WTC11 (cell line): ENCODE measurements at places on chromosomes 7 and 10. TPM values are rescaled to one million over a fixed set of nuclear protein-coding genes. Genes with fewer than 3 reads are reported as not detected.

CXCL12 gene
- total RNA-seq = 52.4 to 64.3 TPM (median 59.6 TPM) in 3 replicates

ADAMTS14 gene
- total RNA-seq = 2.1 to 2.4 TPM (median 2.1 TPM) in 3 replicates

SDK1 gene
- total RNA-seq = 9.3 to 10.5 TPM (median 10.0 TPM) in 3 replicates

SKIDA1 gene
- total RNA-seq = 9.4 to 12.9 TPM (median 11.8 TPM) in 3 replicates

HABP2 gene
- 0.09 to 0.18 TPM (median 0.09 TPM) in 3 replicates for total RNA-seq

NPTX2 gene
- 10.9 to 17.0 TPM (median 15.9 TPM) in 3 replicates for total RNA-seq

IL2RA gene
- total RNA-seq = 0.31 to 0.41 TPM (median 0.32 TPM) in 3 replicates

PRPS1L1 gene
- not detected in 3 replicates for total RNA-seq

FAM25G gene
- total RNA-seq = not detected in 3 replicates

- peaks cover 10% of the 10 kb centered on the region for H3K4me1 ChIP-seq
- H3K27me3 ChIP-seq = peaks cover 74% of the 10 kb centered on the region
- H3K27ac ChIP-seq = no peak overlapping the region
Observed at GRCh38 chr7:128135515-128136214, 104.4 kb upstream of the LRRC4 start.

DNA sequence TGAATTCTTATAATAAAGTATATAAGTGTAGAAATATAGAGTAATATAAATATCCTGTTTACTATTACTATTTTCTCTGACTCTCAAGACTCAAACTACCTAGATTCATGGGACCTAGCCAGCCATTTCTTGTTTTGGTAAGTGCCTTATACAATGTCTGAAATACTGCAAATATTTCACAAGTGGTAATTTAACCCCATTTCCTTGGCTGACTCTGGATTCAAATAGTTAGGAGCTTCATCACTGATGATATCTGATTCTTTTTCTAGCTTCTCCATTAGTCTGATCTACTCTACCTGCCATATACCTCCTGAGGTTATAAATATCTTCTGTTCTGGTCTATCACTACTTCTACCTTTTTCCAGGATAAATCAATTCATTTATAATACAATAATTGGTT lies 6.4 kb upstream of the RALA start:
- no peak for DNase-seq
- no peaks in the 10 kb centered on the region for H3K36me3 ChIP-seq
- H3K4me3 ChIP-seq = no peak overlapping the region
- peaks cover 3% of the 10 kb centered on the region for H3K4me1 ChIP-seq
- H3K27ac ChIP-seq = no peak overlapping the region

GRCh38 chr7:4919969-4920766 lies 36.7 kb upstream of the RADIL start:
- no peak overlapping the region for H3K4me3 ChIP-seq
- no peak overlapping the region for H3K27ac ChIP-seq
- no peaks in the 10 kb centered on the region for H3K27me3 ChIP-seq
- H3K4me1 ChIP-seq = no peaks in the 10 kb centered on the region
- no peaks in the 10 kb centered on the region for H3K36me3 ChIP-seq

- no peaks in the 10 kb centered on the region for H3K27me3 ChIP-seq
- peaks cover 3% of the 10 kb centered on the region for H3K4me1 ChIP-seq
- DNase-seq = no peak
- no peak overlapping the region for H3K27ac ChIP-seq
- H3K36me3 ChIP-seq = no peaks in the 10 kb centered on the region
Observed at GRCh38 chr7:4727914-4728705, 46.0 kb downstream of the FOXK1 start.

- peaks cover 11% of the 10 kb centered on the region; the same call in 1 of the 2 replicates for H3K36me3 ChIP-seq
- no peaks in the 10 kb centered on the region for H3K27me3 ChIP-seq
- H3K27ac ChIP-seq = peak overlapping the region; percentile 82
- H3K4me1 ChIP-seq = peaks cover 81% of the 10 kb centered on the region
- no peak for DNase-seq
Observed at GRCh38 chr10:121572859-121573537, 25.2 kb downstream of the FGFR2 start.

DNA sequence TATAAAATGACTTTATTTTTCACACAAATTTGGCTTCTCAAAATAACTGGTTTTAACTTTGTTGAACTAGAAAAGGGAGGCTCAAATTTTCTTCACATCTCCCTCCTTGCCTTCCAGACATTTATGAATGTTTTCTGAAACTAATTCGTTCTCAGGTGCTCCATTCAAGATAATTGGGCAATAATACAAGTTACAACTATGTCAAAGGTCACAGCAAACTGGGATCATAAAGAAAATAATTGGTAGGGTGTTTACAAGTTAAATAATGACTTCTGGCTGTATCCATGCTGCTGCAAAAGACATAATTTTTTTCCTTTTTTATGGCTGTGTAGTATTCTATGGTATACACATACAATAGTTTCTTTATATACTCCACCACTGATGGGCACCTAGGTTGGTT lies 75.3 kb downstream of the MINPP1 start:
- H3K27me3 ChIP-seq = no peaks in the 10 kb centered on the region
- H3K27ac ChIP-seq = no peak overlapping the region
- H3K4me1 ChIP-seq = peaks cover 8% of the 10 kb centered on the region
- DNase-seq = no peak

DNA sequence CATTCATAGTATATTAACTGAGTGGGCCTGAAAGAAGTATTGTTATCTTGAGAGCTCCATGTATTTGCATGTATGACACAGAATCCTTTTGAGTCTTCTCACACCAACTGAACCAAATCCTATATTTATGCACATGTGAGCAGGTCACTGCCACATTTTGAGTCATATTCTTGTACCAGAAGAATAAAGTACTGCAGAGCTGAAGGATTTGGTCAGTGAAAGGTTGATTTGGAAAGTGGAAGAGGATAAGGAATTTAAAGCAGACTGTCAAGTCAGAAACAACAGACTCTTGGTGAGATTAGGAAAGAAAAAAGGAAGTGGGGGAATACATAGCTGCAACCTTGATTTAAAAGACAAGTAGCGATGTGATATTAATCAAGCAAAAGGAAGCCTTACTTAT lies 121.8 kb downstream of the ARID5B start:
- no peaks in the 10 kb centered on the region for H3K36me3 ChIP-seq
- no peak overlapping the region for H3K27ac ChIP-seq
- peaks cover 32% of the 10 kb centered on the region for H3K4me1 ChIP-seq
- H3K4me3 ChIP-seq = no peak overlapping the region

- peaks cover 26% of the 10 kb centered on the region for H3K4me1 ChIP-seq
- no peaks in the 10 kb centered on the region for H3K27me3 ChIP-seq
- H3K36me3 ChIP-seq = no peaks in the 10 kb centered on the region
- no peak for DNase-seq
- H3K4me3 ChIP-seq = no peak overlapping the region
Observed at GRCh38 chr7:17721736-17722285, 218.5 kb downstream of the SNX13 start.

DNA sequence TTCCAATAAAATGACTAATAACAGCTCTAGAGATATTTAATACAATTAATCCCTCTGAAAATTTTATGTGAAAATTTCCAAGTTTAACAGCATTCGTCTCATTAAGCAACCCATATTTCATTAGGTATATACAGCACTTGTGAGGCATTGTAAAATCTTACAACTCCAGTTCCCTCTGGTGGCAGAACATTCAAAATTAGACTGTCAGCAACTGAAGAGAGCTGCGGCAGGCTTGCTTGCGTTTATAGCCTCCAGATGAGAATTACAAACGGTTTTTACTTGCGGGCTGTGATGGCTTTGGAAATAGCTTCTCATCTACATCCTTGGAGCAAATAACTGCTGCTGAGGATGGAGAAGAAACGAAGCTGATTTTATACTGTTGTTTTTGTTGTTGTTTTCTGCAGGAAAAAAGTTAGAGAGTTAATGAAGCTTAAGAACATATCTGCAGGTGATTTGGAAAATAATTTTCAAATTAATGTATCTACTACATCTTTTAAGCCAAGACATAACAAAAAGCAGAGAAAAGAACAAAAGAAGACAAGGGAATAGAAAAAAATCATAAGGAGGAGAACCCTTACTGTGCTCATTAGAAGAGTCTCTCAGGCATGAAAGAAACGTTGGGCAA lies 171.3 kb downstream of the MAGI2 start:
- no peaks in the 10 kb centered on the region for H3K27me3 ChIP-seq
- H3K4me3 ChIP-seq = no peak overlapping the region

- H3K4me3 ChIP-seq = no peak overlapping the region
- no peaks in the 10 kb centered on the region for H3K36me3 ChIP-seq
- H3K27me3 ChIP-seq = peaks cover 32% of the 10 kb centered on the region
- H3K4me1 ChIP-seq = peaks cover 9% of the 10 kb centered on the region
- DNase-seq = no peak
Observed at GRCh38 chr10:97854743-97855142, 5.1 kb downstream of the GOLGA7B start.

DNA sequence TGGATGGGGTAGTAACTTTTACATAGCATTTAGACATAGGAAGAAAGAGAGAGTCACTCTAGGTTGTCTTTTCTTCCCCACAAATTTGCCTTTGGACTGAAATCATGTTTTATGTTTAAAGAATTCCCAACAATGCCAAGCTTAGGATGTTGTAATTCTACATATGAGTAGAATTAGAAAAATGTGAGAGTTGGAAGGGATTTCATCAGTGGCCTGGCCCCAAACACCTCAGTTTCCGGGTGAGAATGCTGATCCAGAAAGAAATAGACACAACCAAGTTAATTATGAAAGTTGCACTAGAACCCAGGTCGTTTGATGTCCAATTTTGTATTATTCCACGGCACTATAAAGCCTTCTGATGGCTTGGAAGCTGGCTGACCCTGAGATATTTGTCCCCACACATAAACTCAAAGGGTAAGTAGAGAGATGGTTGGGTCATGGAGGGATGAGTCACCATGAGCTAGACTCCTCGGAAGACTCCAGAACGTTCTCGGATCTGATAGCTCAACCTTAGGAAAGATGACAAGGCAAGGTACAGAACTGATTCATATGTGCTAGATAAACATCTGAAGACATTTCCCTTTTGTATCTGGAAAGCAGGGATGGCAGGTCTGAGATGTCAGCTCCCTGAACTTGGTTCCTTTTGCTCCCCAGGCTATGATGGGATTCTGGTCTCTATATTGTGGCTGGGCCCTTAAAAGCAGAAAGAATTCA lies 48.8 kb upstream of the SLC35B4 start:
- no peaks in the 10 kb centered on the region for H3K36me3 ChIP-seq
- H3K4me1 ChIP-seq = no peaks in the 10 kb centered on the region
- H3K4me3 ChIP-seq = no peak overlapping the region
- H3K27ac ChIP-seq = no peak overlapping the region

- no peaks in the 10 kb centered on the region for H3K36me3 ChIP-seq
- H3K27me3 ChIP-seq = peaks cover 29% of the 10 kb centered on the region
- no peak overlapping the region; the same call in 1 of the 2 replicates for H3K27ac ChIP-seq
Observed at GRCh38 chr7:51313738-51314425, 2.7 kb downstream of the COBL start.

DNA sequence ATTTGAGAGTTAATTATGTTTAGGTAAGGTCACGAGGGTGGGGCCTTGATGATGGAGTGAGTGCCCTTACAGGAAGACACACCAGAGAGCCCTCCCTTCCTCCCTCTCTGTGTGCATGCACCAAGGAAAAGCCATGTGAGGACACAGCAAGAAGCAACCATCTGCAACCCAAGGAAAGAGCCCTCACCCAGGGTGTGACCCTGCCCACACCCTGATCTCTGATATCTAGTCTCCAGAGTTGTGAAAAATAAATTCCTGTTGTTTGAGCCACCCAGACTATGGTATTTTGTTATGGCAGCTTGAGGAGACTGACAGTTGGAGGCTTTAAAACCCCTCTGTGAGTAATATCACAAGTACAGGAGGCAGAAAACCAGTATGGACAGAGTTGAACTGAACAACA lies 15.0 kb upstream of the MCM10 start:
- H3K4me3 ChIP-seq = no peak overlapping the region
- no peak overlapping the region for H3K27ac ChIP-seq
- DNase-seq = no peak
- H3K4me1 ChIP-seq = no peaks in the 10 kb centered on the region; the same call in 1 of the 2 replicates
- H3K36me3 ChIP-seq = no peaks in the 10 kb centered on the region
- no peaks in the 10 kb centered on the region; the same call in 1 of the 2 replicates for H3K27me3 ChIP-seq
